ENCODE measurements at places on chromosomes 3 and 15.
A peak's percentile ranks its signal among the peaks of the same experiment; 100 is the strongest.

DNA sequence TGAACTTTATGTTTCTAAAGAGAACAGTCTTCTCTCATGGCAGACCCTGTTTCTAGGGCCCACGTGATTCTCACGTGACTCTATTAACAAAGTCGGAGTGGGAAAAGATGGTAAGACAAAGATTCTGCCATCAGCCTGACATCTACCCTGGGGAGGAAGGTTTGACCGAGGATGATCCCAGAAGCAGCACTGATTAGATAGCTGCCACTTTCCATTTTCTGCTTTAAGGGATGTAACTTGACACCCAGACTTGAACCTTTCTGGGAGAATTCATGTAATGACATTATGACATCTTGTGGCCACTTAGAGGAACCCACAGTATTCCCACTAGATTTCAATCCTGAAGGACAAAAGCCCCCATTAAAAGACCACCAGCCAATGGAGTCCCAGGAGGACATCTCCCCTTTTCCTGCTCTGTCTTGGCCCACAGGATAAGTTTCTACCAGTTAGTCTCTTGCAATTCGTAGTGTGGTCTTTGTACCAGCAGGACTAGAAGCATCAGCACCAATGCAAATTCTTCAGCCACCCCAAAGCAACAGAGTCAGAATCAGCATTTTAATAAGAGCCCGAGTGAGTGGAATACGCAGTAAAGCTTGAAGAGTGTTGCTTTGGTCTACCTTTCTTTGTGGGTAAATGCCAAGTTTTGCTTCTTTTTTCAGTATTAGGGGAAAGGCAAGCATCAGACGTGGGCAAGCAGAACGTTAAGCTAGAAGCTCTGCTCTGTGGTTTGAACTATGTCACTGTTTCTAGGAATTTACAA, 480.5 kb upstream of the PROK2 start:
- DNase-seq = peak; percentile 20

DNA sequence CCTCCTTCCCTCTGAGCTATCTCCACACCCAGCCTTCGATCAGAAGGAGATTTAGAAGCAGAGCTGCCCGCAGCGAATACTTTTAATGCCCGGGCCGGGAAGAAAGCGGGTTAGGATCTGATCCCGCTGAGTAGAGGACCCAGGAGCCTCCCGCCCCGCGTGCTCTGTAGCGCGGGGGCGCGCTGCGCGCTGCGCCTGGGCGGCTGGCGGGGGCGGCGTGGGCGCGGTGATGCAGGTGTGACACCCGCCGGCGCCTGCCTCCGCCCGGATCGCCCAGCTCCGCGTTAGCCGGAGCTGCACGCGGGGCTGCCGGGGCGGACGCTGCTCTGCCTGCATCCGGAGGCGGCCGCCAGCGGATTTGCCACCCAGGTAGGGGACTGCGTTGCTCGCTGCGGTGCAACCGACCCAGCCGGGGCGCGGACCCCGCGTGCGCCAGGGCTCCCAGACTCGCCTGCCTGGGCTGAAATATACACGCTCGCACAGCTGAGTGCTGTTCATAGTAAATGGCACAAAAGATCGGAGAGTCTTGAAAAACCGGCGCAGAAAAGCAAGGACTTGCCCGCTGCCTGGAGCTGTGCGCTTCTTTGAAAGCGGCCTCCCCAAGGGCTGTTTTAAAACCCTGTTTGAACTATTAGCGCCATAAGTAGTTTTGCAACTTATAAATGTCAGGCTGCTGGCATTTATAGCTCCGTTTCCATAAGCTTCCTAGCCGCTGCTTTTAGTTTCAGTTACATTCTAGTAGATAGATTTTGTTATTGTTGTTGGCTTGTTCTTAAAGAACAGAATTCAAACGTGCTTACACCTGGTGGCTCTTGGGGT, at the start of gene SV2B:
Gene SV2B, plus strand, starts transcription at position 263 of the 819 bp plus-strand sequence. CDS start 126,007 bp downstream, outside the sequence.
- DNase-seq = peak; percentile 27

- no peak for DNase-seq
Measured at GRCh38 chr3:33729993-33730392, 11.9 kb upstream of the CLASP2 start.

DNA sequence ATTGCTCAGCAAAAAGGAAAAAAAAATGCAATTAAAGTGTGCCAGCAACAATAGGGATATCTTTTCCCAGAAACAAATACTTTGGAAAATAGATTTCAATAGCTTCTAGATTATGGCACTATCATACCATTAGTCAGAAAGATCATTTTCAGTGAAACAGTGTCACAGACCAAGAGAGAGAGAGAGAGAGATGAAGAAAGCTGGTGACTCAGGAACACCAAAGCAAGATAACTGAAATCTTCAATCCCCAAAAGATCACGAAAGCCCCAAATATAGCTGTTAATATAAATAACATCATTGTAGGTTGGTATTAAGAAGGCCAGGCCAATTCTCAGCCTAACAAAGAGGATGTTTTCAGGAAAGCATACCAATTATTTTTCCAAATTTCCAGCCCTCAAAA, 57.4 kb downstream of the ZIC4 start:
- DNase-seq = no peak

- no peak for DNase-seq
Measured at GRCh38 chr3:22659651-22660475, 543.3 kb upstream of the UBE2E2 start.

GRCh38 chr3:38630606-38631005, 18.9 kb downstream of the SCN5A start:
- DNase-seq = no peak

GRCh38 chr3:34200576-34200975, 402.1 kb downstream of the PDCD6IP start:
- DNase-seq = no peak

Measured in kidney tubule cell (primary cell).